Fibroblast of pulmonary artery (primary cell): ENCODE measurements at places on chromosomes 4 and X.

DNA sequence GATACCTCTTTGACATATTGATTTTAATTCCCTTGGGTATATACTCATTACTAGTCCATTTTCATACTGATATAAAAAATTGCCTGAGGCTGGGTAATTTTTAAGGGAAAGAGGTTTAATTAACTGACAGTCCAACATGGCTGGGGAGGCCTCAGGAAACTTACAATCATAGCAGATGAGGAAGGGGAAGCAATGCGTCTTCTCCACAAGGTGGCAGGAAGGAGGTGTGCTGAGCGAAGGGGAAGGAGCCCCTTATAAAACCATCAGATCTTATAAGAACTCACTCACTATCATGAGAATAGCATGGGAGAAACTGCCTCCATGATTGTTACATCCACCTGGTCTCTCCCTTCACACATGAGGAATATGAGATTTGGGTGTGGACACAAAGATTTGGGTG lies 42.4 kb downstream of the MSX1 start:
- no peak for DNase-seq

- peak; percentile 29 for DNase-seq
Observed at GRCh38 chr4:1136048-1136447, 22.7 kb upstream of the RNF212 start.

DNA sequence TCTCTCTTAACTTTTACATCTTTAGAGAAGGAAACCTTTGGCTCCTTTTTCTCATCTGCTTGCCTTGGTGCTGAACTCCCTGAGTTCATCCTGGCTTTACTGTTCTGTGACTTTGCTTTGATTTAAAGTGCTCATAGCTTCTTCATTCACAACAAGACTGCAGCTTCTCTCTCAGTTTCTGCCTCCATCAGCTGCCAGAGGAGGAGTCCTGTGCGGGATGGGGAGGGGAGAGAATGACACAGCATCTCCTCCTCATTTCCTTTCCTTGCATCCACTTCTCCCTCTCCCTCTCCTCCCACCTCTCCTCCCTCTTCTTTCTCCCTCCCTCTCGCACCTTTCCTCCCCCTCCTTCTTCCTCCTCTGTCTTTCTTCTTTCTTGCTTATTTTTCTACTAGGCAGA lies 42.0 kb downstream of the CBLL2 start:
- DNase-seq = peak; percentile 18

GRCh38 chr4:212438-213188 lies 88.3 kb downstream of the ZNF718 start:
- DNase-seq = peak; percentile 87

DNA sequence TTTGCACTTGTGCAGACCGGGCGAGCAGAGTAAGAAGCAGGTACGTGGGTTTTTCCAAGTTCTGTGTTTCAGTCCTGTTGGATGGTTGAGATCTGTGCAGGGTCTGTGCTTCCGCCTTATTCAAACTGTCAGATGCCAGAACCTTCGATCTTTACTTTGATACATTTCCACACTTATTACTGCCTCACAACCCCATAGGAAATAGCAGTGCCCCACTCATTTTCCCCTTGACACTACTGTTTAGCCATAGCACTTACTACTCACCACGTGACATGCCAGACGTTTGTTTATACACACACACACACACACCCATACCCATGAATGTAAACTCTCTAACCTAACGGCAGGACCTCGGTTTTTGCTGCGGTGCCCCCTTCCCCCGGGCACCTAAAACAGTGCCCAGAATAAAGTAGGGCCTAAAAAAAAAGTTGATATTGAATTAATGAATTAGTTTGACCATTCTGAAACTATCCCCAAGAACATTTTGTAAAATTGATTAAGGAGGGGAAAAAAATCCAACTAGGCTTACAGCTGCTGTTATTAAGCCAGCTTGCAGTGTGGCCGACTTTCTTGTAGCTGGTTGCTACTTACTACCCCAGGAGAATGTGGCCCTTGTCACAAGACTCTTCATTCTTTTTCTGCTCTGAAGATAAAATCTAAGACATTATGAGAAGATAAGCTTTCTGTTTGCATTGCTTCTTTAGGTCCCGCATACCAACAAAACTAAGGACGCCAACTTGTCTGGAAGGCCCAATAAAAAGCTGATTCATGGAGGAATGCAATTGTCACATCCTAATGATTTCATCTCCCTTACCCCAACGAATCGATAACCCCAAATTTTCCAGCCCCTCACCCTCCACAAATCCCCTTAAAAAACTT lies 704 bp upstream of the SEPSECS start:
- peak; percentile 4 for DNase-seq

DNA sequence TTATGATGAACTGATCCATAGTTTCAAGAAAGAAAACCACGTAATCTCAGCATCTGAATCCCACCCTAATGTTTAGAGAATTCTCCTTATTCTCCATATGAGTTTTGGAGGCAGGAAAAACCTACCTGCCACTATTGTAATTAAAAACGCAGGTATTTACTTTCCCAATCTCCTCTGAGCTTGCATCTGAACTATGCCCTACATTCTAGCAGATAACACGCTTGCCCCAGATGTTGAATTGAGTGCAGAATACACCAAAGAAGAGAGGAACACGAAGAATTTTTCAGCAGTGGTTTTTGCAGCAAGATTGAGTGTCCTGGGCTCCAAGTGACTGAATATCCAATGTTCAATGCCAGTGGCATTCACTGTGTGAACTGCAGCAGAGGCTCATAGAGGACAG lies 182.4 kb downstream of the COX18 start:
- DNase-seq = no peak

GRCh38 chr4:27016551-27016950 lies 155.9 kb downstream of the STIM2 start:
- no peak for DNase-seq

DNA sequence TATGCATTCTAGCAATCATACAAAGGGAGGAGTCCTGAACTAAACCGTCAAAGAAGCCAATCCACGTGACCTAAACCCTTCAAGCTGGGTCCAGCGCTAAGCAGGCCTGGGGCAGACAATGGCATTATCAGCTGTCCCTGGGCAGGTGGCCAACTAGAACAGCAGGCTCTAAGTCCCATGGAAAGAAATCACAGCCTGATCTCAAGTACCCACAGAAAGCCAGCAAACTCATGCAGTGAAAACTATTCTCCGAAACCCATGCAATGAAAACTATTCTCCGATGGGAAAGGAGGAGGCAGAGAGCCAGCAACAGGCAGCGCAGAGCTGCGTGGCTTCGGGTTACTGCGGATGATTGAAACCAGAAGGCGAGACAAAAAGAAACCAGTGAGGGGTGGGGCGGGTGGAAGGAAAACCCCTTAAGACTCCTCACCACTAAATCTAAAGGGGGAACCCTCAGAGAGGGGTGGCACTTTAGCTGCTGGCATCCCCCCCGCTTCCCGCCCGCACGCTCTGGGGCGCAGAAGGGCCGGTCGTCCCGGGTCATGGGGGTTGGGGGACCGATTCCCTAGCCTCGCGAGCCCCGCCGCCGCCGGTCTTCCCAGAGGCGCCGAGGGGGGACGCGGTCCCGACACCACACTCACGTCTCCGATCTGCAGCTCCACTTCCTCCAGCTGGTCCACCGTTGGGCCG lies 567 bp downstream of the C4orf46 start:
- DNase-seq = peak; percentile 92

DNA sequence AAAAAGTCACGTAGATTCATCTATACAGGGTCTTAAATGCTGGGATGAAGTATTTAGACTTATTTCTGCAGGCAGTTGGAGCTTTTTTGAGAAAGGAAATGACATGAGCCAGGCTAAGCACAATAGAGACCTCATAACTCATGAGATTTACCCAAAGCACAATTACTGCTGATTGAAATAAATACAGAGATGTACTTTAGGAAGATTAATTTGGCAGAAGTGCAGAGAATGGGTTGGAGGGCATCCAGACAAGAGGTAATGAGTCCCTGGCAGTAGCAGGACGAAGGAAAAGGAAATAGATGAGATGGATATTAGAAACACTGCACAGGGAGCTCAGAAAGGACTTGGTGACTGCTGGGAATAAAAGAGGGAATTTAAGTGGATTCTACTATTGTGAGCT lies 129.1 kb downstream of the SHROOM4 start:
- DNase-seq = no peak

GRCh38 chrX:78643874-78644273 lies 15.3 kb downstream of the RTL3 start:
- no peak for DNase-seq

- DNase-seq = no peak
Observed at GRCh38 chr4:18932730-18933339, 911.3 kb upstream of the LCORL start.

GRCh38 chr4:185886832-185887524 lies 75.0 kb upstream of the SORBS2 start:
- DNase-seq = no peak

DNA sequence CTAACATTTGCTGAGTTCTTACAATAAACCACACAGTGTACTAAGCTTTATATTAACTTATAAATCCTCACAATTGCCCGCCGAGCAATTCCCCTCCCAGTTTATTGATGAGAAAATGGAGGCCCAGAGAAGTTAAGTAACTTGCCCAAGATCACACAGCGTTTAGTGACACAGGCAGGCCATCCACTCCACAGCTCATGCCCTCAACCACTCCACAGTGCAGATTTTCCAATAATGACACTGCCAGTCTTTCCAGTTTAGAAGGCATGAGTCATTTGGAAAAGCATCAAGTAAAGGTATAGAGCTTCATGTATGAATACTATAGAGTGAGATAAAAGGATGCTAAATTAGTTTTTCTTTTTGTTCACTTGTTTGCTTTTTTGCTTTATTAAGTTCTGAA lies 208.5 kb downstream of the CAMK2D start:
- no peak for DNase-seq

- DNase-seq = no peak
Observed at GRCh38 chr4:7824218-7824617, 115.4 kb downstream of the AFAP1 start.

- DNase-seq = no peak
Observed at GRCh38 chr4:26272654-26273615, 47.9 kb upstream of the RBPJ start.

DNA sequence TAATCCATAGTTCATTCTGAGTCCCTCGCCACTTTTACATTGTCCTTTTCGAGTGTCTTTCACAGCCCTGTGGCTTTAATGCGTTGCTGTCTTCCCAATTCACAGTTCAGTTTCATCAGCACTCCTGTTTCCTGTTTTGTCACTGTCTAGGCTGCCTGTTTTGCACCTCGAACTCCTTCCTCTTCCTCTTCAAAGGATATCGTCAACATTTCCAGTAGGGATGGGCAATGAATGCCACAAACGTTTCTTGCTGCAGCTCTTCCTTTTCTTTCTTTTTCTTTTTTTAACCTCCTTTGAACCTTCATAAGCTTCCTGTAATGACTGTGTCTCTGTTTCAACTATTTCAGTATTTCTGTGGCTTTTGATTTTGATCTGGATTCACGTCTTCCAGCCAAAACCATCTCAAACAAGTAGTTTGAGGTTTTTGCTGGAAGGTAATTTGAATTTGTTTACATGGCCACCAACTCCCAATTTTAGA lies 105.4 kb downstream of the ANXA3 start:
- DNase-seq = no peak

- DNase-seq = no peak
Observed at GRCh38 chr4:87937523-87937922, 38.0 kb upstream of the SPP1 start.

DNA sequence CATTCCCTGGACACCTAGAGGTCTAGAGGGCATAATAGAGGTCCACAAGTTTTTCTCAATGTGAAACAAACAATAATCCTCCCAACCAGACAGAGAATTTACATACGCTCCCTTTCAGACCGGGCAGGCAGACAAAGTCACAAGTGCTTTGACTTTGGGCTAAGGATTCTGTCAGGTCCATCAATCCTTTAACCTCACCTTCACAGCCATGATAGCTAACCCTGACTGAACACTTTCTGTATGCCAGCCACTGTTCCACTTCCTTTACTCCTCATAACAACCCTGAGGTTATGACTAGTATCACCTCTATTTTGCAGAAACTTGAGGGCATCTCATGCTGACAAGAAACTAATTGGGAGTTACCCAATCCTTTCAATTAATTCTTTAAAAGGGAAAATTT lies 118.8 kb upstream of the AFF2 start:
- DNase-seq = no peak

- DNase-seq = no peak
Observed at GRCh38 chr4:10730019-10730418, 45.5 kb upstream of the CLNK start.

- no peak for DNase-seq
Observed at GRCh38 chr4:142331646-142332045, 514.5 kb downstream of the INPP4B start.

DNA sequence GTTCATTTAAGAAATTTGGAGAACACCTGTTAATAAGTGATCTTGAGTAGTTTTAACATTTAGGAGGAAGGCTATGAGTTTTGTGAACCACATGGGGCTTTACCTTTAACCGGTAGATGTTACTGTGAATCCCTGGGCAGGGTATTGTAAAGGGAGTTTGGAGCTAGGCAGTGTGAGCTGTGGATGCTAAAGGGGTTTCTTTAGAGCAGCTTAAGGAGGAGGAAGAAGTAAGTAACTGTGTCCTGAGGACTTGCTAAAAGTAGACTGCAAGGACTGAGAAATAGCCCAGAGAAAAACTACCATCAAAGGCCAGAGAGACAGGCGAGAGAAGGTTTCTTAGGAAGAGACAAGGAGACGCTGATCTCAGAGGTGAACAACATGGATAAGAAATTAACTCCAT lies 5.6 kb downstream of the RHOH start:
- no peak for DNase-seq

DNA sequence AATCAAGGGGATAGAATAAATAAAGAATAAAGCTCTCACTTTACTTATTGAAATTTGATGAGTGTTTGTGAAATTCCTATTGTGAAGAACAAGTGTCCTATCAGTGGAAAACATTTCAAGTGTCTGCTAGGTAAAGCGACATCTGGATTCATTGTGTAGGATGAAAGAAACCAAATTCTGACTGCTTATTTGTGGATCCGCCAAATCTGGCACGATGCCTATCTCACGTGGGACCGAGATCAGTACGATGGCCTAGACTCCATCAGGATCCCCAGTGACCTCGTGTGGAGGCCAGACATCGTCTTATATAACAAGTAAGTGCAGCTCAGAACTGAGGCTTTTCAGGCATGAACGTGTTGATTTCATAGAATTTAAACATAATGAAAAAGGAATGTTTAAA lies 1.9 kb downstream of the CHRNA9 start:
- DNase-seq = no peak

GRCh38 chr4:39637586-39638353 lies 895 bp downstream of the SMIM14 start:
- DNase-seq = peak; percentile 69

DNA sequence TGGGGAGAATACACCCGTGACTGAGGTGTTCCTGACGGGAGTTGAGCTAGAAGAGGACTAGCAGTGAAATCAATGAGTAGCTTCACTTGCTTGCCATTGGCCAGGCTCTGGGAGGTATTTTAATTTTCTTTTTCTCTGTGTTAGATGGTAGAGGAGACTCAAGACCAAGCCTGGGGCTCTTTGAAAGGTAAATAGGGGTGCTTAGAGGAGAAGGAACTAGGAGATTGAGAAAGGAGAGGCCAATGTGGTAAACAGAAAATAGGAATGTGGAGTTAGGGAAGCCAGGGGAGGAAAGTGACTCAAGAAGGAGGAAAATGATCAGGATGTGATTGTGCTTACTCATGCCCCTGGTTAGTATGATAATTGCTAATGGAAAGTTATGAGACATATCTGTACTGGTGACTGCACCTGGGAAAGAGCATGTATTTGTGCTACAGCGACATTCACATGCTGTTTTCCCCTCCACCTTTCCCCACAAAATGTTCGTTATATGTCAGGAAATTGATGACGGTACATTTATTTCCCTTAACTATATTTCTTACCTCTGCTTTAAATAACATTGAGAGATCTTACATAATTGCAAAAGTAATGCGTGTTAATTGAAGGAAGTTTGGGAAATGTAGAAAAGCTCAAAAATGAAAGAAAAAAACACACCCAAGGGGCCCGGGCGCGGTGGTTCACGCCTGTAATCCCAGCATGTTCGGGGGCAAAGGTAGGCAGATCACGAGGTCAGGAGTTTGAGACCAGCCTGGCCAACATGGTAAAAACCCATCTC lies 16.9 kb upstream of the LRBA start:
- DNase-seq = peak; percentile 70
